ENCODE measurements at places on chromosomes 3 and 15. TPM values are rescaled to one million over a fixed set of nuclear protein-coding genes. Genes with fewer than 3 reads are reported as not detected.

GRCh38 chr3:2948882-2949281, 161.3 kb downstream of the IL5RA start:
- no peak for DNase-seq

DNA sequence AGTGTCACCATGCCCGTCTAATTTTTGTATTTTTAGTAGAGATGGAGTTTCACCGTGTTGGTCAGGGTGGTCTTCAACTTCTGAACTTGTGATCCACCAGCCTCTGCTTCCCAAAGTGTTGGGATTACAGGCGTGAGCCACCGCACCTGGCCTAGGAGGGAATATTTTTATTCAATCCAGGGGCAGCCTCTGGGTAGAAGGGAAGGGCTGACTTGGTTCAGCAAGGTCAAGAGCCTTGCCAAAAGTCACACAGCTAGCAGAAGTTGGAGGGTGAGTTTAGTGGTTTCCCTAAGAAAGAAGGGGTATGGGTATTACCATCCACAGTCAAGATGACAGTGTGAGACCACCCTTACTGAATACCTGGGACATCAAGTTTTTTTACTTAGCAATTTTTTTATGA, 4.9 kb upstream of the AEN start:
- DNase-seq = no peak

GRCh38 chr15:75599401-75599800, 20.3 kb upstream of the PTPN9 start:
- DNase-seq = no peak

GOLGA8S gene
- polyA plus RNA-seq = 0.24 TPM

ZIC1 gene
- 0.01 TPM for polyA plus RNA-seq

Measured in large intestine (tissue), 12 donors.